ENCODE measurements at places on chromosomes 16 and 17.
A peak's percentile ranks its signal among the peaks of the same experiment; 100 is the strongest.

DNA sequence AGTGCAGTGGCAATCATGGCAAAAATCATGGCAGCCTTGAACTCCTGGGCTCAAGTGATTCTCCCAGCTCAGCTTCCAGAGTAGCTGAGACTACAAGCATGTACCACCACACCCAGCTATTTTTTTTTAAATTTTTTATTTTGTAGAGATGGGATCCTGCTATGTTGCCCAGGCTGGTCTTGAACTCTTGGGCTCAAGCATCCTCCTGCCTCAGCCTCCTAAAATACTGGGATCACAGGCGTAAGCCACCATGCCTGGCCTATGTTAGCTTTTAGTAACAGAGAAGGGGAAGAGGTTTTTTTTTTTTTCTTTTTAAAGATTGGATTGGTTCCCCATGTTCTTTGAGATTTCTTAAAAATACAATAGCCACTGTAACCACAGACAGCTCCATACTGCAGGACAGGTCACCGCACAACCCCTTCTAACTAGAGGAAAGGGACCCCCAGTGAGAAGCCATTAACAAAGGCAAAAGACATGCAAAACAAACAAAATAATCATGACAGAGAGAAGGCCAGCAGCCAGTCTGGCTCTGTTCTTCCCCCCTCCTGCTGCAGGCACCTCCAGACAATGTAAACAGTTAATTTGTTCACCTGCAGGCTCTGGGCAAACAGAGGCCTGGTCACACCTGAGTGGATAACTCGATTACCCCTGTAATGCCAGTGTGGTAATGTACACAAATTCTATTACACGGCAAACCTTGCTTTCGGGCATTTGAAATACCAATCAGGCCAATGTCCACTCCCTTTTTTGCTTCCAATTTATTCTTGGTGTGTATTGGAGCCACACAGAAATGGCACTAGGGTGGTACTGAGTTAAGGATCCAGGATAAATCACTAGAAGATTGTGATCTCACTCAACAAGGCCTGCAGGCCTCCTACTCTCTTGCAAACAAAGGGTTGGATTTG, 52.9 kb downstream of the SNX11 start:
- no peak for DNase-seq

DNA sequence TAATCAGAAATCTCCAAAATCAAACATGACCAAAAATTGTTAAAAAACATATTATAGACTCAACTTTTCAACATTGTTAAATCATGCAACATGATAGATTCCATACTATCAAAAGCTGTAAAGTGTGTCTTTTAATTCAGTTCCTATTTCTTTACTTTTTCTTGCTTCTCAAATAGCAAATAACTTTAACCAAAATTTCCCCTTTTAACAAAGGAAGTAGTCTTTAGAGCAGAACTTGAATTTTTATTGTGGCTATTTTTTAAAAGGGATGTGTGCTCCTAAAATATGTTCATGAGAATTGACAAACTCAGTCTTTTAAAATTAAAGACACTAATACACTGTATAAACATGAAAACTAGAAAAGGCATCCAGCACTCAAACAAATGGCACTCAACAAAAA, 49.1 kb downstream of the SPAG9 start:
- no peak for DNase-seq

DNA sequence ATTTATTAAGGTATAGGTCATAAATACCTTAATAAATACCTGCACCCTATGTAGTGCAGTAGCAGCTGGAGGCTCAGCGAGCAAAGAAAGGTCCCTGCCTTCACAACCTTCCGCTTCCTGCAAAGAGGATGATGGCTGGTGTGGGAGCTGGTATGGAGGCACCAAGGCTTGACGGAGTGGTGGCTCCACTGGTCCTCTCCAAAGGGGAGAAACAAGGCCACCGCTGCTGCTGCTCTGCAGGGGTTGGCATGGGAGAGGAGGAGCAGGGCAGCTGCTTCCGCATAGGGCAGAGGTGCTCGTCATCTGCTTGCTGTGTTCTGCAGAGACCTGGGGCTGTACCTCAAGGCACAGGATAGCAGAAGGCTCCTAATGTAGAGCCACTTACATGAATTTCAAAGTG, 52.8 kb downstream of the NDEL1 start:
- no peak for DNase-seq

DNA sequence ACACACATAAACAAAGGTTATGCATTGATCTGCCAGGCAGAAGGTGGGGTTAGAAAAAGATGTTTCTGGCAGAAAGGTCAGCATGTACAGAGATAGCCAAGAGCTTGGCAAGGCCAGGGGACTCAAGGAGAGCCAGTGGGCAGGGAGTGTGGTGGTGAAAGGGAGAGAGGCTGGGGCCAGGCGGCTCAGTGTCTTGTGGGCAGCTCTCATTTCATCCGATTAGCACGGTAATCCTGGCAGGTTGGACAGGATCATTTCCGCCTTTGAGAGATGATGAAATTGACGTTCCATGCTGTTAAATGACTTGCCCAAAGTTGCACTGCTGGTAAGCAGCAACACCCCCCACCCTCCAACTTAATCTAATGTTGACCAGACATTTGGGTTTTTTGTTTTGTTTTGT, 3.6 kb downstream of the CHD9 start:
- no peak for DNase-seq

GRCh38 chr17:40664582-40665333, at the start of gene KRT222:
Gene KRT222, minus strand, starts transcription at chr17:40665177. Its CDS starts 78 bp downstream, at chr17:40665099.
- DNase-seq = no peak

DNA sequence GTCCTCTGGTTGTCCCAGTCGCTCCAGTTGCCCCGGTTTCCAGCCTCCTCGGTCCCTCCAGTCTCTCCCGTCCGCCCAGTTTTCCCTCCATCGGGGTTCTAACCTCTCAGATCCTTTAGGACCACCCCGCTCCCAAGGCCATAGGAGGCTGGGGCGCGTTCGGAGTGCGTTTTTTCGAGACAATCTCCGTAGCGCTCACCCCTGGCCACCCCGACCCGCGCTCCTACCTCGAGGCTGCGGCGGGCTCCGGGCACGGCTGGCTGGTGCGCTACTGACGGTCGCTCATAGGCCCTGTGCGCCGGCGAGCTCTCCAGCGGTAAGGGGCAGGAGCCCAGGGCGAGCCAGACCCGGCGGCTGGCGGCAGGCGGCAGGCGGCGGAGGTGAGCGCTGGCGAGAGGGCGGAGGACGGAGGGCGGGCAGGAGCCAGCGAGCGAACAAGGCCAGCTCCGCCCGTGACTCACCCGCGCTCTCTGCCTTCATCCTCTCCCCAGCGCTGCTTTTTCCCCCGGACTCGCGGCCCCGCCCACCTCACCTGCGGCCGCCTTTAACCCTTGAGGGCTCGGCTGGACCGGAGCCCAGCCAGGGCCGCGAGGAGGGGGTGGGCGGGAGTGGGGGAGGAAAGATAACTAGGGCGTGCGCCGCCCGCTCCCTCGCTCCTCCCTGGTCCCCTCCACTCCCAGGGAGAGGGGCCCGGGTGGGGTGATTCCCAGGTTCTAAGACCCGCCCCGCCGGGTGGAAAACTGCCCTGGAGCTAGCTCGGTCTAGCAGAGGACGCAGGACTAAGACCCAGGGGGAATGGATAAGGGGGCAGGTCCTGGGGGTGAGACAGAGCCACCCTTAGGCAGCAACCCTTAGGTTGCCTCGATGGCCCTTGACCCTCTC, at the start of gene SP6:
SP6 (minus strand) TSS at position 472 of the 882 bp plus-strand sequence. CDS start 2,734 bp downstream, outside the sequence.
- peak; percentile 63 for DNase-seq

DNA sequence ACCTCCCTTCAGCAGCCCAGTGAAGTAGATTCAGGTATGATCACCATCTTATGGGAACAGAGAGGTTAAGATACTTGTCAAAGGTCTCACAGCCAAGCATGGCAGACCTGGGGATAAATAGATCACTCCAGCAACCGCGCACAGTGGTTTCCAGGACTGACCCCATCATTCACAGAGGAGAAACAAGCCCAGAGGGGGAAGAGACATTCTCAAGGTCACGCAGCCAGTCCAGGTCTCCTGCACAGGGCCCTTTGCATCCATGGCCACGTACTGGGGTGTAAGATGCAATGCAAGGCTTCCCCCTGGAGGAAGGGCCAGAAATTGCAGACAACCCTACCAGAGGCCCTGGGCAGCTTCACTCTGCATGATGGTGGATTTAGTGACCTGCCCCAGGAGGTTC, 19.9 kb downstream of the TLE7 start:
- no peak for DNase-seq

DNA sequence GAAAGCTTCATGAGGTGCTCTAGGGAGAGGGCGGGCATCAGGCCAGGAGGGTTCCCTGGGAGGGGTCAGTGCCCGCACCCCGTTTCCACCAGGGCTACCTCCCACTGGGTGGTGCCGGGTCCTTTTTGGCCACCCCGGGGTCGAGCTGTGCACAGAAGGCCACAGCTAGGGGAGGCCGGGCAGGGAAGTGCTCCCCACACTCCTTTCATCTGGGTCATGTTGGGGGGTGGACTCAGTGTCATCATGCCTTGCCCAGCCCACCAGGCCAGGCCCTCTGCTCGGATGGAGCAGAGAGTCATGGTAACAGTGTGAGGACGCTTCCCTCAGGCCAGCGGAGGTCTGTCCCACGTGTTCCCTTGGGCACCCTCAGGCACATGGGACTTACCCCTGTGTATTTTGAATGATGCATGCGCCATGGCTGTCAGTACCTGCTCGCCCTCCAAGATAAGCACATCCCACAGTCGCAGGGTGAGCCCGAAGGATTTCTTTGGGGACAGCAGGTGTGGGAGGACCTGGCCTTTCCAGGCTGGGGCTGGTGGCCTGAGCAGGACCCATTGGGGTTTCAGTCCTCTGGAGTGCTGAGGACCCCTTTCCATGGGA, 46.4 kb downstream of the TNFRSF13B start:
- DNase-seq = no peak

GRCh38 chr17:27968206-27968732, 74.2 kb upstream of the NLK start:
- no peak for DNase-seq
